NCI-H82 (cell line): ENCODE measurements at places on chromosomes 16 and 17.

- DNase-seq = no peak
Measured at GRCh38 chr16:84652566-84652965, 4.3 kb downstream of the KLHL36 start.

DNA sequence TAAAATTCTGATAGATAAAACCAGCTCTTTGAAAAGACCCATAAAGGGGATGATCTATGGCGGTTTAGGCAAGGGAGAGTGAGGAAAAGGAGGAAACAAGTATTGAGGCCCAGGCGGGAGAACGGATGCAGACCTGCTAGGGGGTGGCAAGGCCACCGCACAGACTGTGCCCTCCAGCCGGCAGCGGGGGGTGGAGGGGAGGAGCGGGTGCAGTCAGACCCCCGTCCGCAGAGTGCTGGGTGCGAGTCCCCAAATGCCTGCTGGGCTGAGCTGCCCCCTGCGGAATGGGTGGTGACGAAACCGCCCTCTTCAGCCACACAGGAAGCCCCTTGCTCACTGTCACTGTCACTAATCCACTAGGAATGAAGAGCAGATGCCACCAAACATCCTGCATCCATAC lies 46.0 kb downstream of the LMF1 start:
- no peak for DNase-seq

GRCh38 chr17:68804777-68805520 lies 150.2 kb downstream of the ABCA8 start:
- DNase-seq = no peak

GRCh38 chr17:76722279-76722678 lies 4.1 kb downstream of the JMJD6 start:
- DNase-seq = no peak

GRCh38 chr16:1101133-1101532 lies 5.1 kb upstream of the C1QTNF8 start:
- no peak for DNase-seq

- DNase-seq = peak; percentile 48
Measured at GRCh38 chr16:82995924-82996441, 369.2 kb downstream of the CDH13 start.

GRCh38 chr16:48433850-48434530 lies 48.8 kb upstream of the SIAH1 start:
- DNase-seq = no peak

GRCh38 chr16:21260870-21261791 lies 17.0 kb downstream of the CRYM start:
- no peak for DNase-seq

GRCh38 chr16:73846007-73846330 lies 450.6 kb upstream of the PSMD7 start:
- DNase-seq = no peak

DNA sequence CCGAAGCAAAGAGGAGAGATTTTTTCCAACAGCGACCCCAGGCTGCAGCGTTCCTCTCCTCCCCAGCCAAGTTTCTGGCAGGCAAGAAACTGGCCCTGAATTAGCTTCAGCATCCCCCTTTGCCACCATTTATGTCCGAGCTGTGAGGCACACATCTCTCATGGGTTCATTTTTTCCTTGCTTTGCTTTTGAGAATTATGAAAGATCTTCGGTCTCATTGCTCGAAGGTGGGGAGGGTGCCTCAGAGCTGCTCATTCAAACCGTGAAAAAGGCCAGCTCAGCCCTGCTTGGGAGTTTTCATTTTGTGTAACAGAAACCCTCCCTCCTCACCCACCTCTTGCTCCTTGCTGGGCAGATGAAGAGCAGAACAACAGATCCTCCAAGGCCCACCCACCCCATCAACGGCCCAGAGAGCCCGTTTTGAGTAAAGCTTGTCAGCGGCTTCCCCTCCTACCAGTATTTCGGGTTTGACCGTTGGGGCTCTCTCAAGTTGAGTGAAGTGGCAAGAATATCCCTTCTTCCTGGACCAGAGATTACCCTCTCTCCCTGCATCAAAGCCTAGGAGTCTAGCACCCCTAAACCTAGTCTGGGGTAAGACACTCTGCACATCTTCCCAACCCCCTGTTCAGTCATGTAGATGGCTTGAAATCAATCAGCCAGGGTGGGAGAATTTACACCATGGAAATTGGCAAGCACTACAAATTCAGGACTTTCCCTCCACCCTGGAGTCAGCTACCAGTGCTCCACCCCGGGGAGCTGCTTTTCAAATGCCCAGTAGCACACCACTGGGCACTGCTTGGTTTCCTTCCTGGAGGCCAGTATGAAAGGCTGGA lies 1.8 kb downstream of the CCR7 start:
- DNase-seq = no peak
